NCI-H510A treated with DMSO at 0.1 percent for 48 hours (cell line): ENCODE measurements at places on chromosomes 3 and 15.

GRCh38 chr15:56736308-56736707 is 3.0 kb upstream of the ZNF280D start:
- DNase-seq: no peak

DNA sequence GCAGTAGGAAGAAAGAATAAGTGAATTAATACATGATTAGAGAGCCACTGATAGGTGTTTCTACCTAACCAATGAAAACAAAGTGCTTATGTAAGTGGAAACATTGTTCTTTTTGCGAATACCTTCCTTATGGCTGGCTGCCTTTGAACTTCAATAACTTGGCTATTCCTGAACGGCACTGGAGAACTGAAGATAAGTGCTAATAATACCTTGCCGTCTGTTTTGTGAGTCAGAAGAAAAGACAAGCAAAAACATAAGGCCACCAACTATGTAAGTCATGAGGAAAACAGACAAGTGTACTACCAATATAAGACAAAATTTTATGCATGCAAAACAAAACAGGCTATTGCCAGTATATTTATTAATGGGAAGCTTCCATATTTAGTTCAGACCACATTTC is 160.6 kb downstream of the SUCLG2 start:
- DNase-seq: no peak

GRCh38 chr15:75104804-75105557 is 81.6 kb downstream of the PPCDC start:
- no peak for DNase-seq

GRCh38 chr3:77014226-77014625 is 25.7 kb upstream of the ROBO2 start:
- no peak for DNase-seq

DNA sequence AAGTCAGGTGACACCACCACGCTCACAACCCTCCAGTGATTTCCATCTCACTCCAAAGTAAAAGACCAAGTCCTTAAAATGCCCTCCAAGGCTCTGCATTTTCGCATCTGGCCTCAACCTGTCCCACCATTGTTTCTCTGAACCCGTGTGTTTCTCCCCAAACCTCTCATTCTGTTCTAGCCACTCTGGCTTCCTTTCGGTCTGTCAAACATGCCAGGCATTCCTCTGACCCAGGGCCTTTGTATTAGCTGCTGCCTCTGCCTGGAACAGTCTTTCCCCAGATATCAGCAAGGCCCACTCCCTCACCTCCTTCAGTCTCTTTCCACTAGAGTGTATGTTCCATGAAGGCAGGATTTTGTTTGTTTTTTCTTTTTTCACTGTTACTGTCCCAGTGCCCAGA is 16.0 kb downstream of the MAP2K5 start:
- DNase-seq: no peak

DNA sequence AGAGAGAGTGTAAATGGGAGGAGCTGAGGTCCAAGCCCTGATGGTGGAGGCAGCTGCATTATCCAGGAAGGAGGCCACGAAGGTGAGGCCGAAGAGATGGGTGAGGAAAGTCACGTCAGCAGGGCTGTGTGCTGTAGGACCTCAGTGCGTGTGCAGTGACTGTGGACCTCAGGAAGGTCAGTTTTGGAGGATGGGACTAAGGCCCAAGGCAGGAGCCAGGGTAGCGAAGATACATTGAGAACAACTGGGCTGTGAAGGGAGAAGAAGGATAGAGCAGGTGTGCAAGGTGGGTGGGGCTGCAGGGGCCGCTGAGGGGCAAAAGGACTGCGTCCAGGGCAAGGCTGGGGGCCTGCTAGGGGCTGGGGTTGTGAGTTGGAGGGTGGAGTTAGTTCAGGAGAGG is 4.9 kb downstream of the KLHL40 start:
- DNase-seq: no peak

- no peak for DNase-seq
These were observed 710 bp upstream of the CLK3 start for GRCh38 chr15:74614744-74615507.

GRCh38 chr3:30625541-30626438 is 19.4 kb downstream of the TGFBR2 start:
- no peak for DNase-seq

DNA sequence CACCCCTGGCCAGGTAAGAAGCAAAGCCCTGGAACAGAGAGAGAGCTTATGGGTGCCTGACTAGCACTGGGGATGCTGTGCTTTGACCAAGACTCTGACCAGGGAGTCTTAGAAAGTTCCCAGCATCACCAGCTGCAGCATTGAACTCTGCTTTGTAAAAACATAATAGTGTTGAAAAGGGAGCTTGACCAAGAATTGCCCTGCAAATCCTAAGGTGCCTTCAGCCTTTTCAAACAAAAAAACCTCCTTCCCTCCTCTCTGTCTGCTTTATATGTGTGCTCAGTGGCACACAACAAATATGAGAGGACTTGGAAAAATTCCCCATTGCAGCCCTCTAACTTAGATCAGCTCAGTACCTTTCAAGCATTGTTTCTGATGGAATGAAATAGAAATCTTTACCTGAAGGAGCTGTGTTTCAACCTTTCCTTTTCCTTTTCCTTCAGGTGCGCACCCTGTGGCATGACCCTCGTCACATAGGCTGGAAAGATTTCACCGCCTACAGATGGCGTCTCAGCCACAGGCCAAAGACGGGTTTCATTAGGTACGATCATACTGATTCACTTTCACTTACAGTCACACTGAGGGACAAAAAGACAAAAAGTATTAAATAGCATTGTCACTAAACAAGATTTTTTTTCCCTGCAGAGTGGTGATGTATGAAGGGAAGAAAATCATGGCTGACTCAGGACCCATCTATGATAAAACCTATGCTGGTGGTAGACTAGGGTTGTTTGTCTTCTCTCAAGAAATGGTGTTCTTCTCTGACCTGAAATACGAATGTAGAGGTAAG is 13.0 kb downstream of the THBS1 start:
- DNase-seq: no peak

GRCh38 chr3:114294940-114295480 is 1.2 kb downstream of the TIGIT start:
- DNase-seq: no peak

DNA sequence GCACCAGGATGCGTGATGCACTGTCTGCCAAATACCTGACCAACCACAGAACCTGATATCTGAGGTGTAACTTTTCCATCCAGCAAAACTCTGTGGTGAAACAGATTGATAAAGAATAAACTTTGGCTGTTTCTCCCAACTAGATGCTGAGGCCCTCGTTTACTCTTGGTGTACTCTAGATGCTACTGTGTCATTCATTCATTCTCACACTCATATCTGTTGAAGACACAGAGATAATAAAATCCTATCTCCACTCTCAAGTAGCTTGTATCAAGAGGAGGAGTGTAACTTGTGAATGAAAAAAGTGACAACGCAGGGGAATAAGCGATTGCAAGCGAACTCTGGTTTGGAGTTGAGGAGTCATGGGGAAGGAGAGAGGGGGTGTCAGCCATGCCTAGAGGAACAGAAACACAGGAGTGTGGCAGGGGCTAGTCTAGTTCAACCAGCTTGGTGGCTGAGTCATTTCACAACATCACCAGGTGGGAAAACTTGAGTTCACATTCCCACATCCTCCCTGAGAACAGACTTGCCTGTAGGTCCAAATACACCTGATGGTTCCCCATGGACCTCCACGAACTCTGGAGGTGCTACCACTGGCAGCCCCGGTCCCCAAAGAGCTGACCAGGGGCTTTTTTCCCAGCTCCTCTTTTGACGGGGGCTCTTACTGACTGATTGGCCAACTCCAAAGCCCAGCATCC is 73.3 kb upstream of the SNRK start:
- no peak for DNase-seq
